Hematopoietic multipotent progenitor cell treated with erythropoietin and hydrocortisone succinate and interleukin-3 and kit ligand, for 8 days (in vitro differentiated cells): ENCODE measurements at places on chromosomes 16 and 17.
A peak's percentile ranks its signal among the peaks of the same experiment; 100 is the strongest.

DNA sequence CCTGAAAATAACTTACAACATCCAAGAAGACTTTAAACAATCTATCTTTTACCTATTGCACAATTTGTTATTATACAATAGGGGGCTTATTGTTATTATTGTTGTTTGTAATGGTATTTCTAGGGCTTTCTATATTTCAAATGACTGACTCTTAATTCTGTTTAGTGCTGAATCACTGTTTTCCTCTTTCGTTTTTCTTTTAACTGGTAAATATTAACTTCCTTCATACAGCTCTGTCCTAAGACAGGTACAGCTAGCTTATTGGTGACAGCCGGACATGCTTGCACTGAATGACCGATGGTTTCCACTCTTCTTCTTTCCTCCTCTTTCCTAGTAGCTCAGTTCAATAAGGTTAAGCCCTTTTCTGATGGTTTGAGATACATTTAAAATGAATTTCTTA lies 11.6 kb downstream of the KRTAP9-7 start:
- DNase-seq = no peak

DNA sequence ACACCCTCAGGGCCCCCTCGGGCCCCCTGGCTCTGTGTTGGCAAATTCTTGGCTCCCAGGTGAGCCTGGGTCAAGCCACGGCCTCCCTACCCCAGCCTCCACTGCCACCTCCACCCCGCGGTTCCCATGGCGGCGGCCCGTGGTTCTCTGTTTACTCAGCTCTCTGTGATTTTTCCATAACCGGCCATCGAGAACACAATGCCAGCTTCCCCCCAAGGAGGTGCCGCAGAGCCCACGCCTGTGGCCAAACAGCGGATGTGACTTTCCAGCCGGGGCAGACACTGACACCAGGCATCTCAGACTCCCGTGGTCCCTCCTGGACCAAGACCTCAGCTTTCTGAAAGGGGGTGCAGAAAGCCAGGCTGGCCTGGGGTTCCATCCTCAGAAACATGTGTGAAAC lies 21.6 kb upstream of the ATP2A3 start:
- no peak for DNase-seq

DNA sequence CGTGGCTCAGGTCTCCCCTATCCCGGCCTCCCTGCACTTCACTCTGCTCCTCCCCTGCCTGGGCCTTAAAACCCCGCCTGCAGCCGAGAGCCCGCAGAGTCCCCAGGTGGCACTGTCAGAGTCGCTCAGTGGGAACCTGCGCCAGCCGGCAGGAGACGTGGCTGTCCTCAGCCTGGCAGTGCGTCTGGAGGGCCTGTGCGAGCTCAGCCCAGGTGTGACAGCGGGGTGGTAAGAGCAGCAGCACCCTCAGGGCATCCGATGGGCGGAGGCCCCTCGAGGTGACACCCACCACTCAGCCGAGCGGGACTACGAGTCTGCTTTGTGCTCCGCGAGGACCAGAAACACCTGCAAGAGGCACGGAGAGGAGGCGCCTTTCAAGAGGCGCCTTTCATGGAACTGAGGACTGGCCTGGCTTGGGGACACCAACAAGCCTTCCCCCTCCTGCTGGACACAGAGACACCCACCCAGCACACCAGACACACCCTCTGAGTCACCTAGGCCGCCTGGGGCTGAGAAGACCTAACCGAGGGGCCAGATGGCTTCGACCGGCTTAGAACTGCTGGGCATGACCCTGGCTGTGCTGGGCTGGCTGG lies at the start of gene CLDN9:
Gene CLDN9, plus strand, starts transcription at position 96 of the 593 bp plus-strand sequence. Its CDS starts 440 bp downstream, at position 536.
- no peak for DNase-seq

GRCh38 chr17:65678546-65678945 lies 117.1 kb upstream of the AXIN2 start:
- DNase-seq = no peak

DNA sequence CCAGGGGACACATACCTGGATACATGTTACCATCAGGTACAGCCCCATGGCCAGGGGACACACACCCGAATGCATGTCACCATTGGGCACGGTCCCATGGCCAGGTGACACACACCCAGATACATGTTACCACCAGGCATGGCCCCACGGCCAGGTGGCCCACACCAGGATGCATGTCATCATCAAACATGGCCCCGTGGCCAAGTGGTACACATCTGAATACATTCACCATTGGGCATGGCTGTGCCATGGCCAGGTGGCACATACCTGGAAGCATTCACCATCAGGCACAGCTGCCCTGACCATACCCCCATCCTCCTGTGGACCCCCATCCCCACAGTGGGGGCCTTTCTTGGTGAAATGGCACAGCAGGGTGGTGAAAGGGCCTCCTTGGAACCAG lies 97.6 kb downstream of the RBFOX3 start:
- no peak for DNase-seq

- peak; percentile 34 for DNase-seq
Measured at GRCh38 chr16:31354394-31355291, at the start of gene ITGAX. ITGAX (plus strand) TSS chr16:31355176; CDS start chr16:31355255, 79 bp downstream.

GRCh38 chr16:28975158-28975599 lies 601 bp downstream of the SPNS1 start:
- DNase-seq = no peak

DNA sequence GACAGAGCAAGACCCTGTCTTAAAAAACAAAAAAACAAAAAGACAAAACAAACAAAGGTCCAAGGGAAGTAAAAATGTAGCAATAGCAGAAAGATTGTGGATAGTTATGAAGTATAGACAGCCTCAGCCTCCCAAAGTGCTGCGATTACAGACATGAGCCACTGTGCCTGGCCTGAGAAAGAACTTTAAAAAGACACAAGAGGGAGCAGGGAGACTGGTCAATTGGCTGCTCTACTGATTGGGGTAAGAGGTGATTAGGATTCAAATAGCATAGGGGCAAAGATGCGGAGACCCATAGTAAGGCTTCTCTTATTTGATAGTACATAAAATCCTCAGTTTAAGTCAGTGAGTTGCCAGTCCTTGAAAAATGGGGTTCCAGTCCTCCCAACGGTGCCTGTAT lies 518.2 kb upstream of the GOT2 start:
- DNase-seq = no peak

DNA sequence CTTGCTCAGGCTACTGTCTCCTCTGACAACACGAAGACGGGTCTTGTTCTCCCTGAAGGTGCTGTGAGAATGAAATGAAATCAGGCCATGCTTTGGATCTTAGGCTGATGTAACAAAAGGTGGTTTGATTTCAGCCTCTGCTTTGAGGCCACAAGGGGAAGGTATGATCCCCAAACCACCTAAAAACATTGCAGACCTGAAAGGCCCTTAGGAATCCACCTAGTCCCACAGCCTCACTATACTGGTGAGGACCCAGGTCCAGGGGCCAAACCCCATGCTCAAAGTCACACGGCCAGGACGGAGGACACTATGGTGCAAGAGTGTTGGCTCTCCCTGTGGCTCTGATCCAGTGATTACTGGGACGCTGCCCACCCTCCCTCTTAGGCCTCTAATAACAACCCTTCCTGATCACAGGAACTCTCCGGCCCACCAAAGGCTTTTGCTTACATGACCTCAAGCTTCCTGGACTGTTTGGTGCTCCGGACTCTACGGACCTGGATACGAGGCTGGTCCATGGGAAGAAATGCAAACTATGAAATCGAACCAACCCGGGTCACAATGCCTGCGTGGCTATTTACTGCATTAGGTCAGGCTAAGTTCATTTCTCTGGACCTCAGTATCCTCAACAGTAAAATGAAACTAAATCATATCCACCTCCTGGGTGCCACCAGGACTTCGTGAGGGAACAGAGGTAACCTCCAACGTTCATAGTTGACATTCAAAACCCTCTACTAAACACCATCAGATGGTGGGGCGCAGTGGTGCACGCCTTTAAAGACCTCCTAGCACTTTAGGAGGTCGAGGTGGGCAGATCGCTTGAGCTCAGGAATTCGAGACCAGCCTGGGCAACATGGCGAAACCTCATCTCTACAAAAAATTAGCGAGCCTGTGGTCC lies 1.5 kb downstream of the TRIM25 start:
- DNase-seq = no peak

- DNase-seq = no peak
Measured at GRCh38 chr17:80751070-80751945, 206.7 kb downstream of the RPTOR start.

- DNase-seq = peak; percentile 37
Measured at GRCh38 chr16:15811481-15812400, 45.1 kb downstream of the MYH11 start.

GRCh38 chr16:88352261-88353200 lies 30.2 kb upstream of the ZNF469 start:
- DNase-seq = no peak

DNA sequence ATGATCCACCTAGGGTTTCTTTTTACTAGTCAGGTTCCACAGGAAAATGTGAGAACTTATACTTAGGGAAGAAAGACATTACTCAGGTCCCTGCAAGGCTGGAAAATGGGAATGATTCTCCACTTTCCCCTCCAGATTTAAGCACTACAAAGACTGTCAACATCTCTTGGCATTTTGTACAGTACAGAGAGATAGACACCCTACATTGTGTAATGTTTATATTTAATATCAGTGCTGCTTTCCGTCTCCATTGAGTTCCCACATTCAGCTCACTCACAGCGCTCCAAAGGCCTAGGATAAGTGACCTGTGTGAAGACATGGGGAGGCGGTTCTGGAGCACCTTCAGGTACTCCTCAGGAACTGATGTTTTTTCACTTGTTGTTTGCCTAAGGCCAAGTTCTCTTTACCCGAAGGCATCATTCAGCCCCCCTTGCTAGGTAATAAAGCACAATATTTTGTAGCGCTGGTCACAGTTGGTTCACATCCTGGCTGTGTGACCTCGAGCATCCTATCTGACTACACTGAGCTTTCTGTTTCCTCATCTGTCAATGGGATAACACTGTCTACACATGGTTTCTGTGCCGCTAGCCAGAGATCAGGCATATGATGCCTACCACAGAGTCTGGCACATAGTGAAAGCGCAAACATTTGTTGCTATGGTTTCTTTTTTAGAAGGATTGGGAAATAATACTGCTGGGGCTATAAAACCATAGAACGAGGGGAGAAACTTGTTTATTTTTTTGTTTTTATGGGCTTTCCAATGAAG lies 226.6 kb downstream of the ZFHX3 start:
- DNase-seq = no peak

DNA sequence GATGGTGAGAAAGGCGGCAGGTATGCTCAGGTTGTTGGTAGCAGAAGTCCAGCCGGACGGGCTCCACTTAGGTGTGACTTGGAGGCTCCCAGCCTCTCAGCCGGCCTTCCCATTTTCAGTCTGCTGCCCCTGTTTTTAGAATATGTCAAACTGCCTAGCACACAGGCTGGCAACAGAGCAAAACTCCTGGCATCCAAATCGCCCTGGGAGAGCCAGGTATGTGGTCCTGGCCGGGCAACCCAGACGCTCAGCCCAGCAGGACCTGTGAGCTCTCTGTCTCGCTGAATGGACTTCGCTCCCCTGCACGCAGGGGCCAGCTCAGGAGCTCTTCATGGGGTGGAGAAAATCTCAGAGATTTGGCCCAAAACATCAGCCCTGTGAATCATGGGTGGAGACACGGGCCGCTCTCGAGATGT lies 147.9 kb upstream of the CHMP6 start:
- no peak for DNase-seq

- DNase-seq = no peak
Measured at GRCh38 chr16:10266809-10267208, 84.6 kb upstream of the GRIN2A start.

- DNase-seq = no peak
Measured at GRCh38 chr17:42697108-42697811, 14.9 kb downstream of the CNTNAP1 start.

DNA sequence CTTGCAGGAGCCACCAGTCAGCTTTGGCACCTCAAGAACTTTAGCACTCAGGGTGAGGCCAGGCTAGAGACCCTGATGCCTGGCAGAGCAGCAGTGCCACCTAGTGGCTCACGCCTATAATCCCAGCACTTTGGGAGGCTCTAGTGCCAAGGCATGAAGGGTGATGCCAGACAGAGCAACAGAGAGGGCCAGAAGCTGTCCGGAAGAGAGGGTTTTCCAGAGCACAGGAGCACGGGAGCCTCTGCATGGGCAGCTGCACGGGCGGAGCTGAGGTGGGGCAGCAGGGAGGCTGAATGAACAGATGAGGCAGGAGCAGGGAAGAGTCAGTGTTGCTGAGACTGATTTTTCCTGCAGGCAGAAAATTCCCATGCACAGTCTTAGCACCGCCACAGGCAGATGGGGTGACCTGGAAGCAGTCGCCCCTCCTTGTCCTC lies 38.9 kb downstream of the MYH3 start:
- peak; percentile 79 for DNase-seq

DNA sequence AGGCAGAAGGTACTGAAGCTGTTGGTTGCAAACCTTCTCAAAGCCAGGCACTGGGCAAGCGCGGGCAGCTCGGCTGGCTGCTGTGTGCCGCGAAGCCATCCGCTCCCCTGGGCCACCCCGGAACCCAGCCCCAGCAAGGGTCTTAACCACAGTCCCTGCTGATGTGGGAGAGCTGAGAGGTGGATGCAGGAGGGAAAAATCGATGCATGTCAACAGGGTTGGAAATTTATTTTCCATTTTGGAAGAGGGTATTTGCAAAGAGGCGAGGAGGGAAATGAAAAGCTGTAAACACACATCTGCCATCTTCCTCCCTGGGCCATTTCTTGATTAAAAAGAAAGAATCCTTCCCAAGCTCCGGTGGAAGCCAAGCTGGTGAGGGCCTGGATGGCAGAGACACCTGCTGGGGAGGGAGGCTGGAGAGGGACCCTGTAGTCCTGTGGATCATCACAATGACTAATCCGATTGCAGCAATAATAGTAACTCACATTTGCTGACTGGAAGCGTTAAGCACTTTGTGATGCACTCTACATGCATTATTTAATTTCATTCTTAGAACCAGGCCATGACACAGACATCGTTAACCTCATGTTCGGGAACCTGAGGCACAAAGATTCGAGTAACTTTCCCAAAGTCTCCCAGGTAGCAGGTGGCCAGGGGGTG lies 13.9 kb upstream of the TBX2 start:
- DNase-seq = no peak

DNA sequence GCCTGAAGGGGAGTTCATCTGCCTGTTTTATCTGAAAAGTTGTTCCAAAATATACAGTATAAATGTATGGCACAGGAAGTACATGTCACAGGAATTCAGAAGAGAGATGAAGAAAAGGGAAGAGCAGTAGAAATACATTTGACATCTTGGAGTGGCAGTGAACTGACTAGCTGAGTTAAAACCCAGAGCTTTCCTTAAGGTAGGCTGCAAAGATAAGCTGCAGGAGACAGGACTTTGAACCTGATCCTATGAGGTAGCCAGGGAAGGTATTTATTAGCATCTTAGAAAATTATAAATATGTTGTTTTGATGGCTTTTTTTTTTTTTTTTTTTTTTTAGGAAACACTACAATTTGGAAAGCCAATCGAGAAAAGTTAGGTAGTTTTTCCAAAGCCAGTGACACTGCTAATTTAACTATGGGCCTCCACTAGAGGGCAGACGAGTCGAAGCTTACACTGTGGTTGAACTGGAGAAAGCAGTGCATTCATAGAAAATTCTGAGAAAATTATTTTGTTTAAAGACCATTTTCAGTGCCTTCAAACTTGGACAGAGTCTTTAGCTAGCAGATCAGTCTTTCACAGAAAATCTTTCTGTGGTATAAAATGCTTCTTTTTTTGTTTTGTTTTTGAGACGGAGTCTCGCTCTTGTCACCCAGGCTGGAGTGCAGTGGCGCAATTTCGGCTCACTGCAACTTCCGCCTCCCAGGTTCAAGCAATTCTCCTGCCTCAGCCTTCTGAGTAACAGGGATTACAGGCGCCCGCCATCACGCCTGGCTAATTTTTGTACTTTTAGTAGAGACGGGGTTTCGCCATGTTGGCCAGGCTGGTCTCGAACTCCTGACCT lies 122.3 kb downstream of the SSH2 start:
- DNase-seq = peak; percentile 71
